ENCODE measurements at places on chromosomes 5 and 9.

- DNase-seq = no peak
Measured at GRCh38 chr5:150305095-150305494, 2.4 kb upstream of the ARSI start.

- DNase-seq = no peak
Measured at GRCh38 chr9:18459962-18460584, 13.9 kb upstream of the ADAMTSL1 start.

DNA sequence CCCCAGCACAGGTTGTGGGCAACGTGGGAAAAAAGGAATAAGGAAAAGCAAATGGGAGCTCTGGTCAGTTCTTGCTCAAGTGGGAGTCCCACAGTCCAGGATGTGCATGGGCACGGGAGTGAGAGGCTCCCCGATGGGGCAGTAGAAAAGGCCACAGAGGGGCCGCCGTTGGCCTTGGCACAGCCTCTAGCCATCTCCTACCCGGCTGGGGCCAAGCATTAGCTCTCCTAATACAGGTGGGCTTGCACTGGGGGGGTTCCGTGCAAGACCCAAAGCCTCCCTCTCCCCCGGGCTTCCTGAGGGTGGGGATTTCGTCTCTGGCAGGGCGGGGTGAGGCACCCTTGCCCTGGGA lies 212.2 kb upstream of the MVB12B start:
- no peak for DNase-seq

- DNase-seq = no peak
Measured at GRCh38 chr5:64295101-64295500, 129.5 kb downstream of the RNF180 start.

DNA sequence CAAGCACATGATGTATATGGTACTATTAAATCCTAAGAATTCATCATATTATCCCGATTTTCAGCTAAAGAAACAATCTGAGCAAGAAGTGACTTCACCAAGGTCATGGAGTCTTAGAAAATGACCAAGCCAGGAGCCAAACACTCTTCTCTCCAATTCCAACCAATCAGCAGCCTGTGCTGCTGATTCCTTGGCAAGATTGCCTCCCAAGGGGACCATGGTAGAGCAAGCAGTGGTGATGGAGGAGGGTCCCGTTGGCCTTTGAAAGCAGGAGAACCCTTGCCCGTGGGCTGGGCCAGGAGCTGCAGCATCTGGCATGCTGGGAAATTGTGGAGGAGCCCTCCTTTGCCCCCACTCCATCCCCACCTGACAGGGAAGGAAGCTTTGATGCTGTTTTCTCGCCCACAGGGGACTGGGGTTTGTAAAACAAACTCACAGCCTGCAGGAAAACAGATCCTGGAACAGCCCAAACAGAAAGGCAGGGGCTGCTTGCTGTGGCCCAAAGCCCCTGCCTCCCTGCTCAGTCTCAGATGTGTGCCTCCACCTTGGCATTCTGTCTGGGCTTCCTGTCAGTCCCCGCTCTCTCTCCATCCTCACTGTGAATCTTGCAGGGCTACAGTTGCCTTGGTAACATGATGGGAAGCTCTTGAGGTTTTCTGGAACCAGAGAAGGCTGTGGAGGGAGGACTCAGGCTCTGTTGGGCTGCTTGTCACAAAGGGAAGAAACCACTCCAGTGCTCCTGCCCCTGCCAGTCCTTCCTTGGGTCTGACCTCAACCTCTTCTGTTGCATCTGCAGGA lies 70.8 kb upstream of the HSPA9 start:
- no peak for DNase-seq

DNA sequence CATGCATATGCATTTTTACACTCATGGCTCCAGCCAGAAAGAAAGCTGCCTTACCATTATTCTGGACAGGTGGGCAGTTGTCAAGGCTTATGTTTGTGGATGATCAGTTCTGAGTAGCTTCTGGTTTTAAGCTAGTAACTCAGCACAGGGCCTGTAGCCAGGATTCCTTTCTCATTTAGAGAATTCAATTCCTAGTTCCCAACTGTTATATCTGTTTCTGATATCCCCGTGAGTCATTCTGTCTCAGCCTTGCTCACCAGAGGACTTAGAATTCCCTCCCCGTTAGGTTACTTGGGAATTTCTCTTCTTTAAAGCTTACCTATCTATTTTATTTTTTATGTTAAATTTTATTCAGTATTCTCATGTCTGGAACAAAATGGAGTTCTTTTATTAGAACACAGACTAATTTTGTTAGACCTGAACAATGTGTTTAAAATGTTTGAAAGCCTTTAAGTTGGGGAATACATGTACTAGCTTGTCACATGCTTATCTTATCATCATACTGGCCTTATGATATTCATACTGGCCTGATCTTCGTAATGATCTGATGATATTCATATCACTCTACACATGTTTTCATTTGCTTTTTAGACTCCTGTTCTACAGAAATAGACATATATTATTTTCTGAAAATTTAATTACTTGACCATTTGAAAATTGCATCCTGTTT lies 47.1 kb downstream of the CAST start:
- DNase-seq = no peak

GRCh38 chr5:83096660-83097339 lies 19.5 kb downstream of the XRCC4 start:
- DNase-seq = no peak

DNA sequence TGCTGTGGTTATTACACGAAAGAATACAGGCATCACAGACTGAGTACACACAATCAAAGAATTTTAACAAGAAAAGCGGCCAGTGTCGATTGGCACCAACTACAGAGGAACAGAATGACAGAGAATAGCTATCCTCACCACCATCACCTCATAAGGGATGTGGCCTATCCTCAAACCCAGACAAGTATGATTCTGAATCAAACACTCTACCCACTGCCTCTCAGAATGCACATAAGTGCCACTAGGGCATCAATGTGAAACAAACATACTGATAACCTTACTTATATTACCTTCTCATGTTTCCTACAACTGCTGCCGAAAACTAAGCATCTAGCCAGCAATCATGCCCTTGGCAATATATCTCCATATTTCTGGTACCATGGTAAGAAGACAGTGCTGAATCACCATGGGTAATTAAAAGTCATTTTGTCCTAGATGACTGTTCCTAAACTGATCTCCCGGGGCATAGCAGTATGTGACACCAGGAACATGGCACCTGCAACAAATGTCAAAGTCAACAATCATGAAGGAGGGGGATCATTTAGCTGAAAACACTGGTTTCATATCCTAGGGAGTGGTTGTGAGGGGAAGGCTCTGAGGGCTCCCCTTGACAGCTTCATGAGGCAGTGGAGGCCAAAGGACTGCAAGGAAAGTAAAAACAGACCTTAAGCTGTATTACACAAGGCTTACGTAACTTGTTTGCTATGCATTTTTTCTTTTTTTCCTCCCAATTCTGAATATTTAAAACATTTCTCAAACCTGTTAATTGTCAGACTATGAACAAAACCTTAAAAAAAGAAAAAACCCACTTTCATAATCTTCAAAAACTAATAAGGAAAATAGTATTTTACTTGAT lies 88.3 kb downstream of the LHFPL2 start:
- DNase-seq = no peak

Data from stimulated activated CD8-positive, alpha-beta memory T cell treated with anti-CD3 and anti-CD28 coated beads, Interleukin-12 subunit alpha, Interleukin-12 subunit beta, amount 100 ng/mL, for 4 hours (primary cell).